ENCODE measurements at places on chromosomes 11 and 22. TPM values are rescaled to one million over a fixed set of nuclear protein-coding genes. Genes with fewer than 3 reads are reported as not detected.

The CCDC116 gene
- total RNA-seq = 0.71 TPM

DNA sequence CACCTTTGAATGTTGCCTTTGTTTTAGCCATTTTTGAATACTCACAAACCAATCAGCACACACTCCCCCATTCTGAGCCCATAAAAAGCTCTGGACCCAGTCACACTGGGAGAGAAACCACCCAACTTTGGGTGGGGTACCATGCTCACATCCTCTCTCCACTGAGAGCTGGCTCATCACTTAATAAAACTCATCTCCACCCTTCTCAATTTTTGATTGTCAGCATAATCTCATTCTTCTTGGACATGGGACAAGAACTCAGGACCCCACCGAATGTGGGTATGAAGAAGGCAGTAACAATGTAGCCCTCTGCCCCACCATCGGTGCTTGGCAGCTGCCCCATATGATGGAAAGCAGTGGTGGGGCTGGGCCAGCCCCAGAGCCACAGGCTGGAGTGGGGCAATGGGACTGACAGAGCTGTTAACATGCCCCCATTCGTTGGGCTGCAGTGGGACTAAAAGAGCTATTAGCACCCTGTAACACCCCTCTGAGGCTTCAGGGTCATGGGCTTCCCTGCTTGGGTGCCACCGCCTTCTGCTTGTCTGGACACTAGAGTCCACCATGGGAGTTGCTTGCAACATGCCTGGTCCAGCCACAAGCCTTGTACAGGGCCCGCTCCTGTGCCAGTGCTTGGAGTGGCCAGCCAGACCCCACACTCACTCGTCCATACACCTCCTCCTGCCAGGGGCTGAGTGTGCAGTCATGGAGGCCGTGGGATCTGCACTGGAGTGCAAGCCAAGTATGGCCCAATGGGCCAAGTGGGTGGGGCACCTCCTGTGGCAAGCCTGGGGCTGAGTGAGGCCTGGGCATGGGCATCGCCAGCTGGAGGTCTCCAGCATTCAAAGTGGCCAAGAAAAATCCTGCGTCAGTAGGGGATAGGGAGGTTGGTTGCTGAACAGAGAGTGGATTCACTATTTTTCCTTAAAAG, 471.1 kb downstream of the TBC1D22A start:
- H3K4me1 ChIP-seq = no peaks in the 10 kb centered on the region
- H3K4me3 ChIP-seq = no peak overlapping the region
- no peaks in the 10 kb centered on the region for H3K27me3 ChIP-seq
- peaks cover 11% of the 10 kb centered on the region for H3K36me3 ChIP-seq
- H3K27ac ChIP-seq = no peak overlapping the region

- no peaks in the 10 kb centered on the region for H3K36me3 ChIP-seq
- H3K4me1 ChIP-seq = peaks cover 1% of the 10 kb centered on the region
- DNase-seq = no peak
- H3K4me3 ChIP-seq = no peak overlapping the region
Observed at GRCh38 chr11:120597250-120598215, 86.0 kb downstream of the GRIK4 start.

- peaks cover 5% of the 10 kb centered on the region for H3K27me3 ChIP-seq
- no peak for DNase-seq
- H3K27ac ChIP-seq = no peak overlapping the region
- peaks cover 25% of the 10 kb centered on the region for H3K4me1 ChIP-seq
- H3K36me3 ChIP-seq = no peaks in the 10 kb centered on the region
Observed at GRCh38 chr11:73961321-73961720, 10.5 kb downstream of the DNAJB13 start.
